ENCODE measurements at places on chromosomes 7 and 10.

- DNase-seq: no peak
Observed at GRCh38 chr10:35493196-35494118, 111.7 kb upstream of the GJD4 start.

DNA sequence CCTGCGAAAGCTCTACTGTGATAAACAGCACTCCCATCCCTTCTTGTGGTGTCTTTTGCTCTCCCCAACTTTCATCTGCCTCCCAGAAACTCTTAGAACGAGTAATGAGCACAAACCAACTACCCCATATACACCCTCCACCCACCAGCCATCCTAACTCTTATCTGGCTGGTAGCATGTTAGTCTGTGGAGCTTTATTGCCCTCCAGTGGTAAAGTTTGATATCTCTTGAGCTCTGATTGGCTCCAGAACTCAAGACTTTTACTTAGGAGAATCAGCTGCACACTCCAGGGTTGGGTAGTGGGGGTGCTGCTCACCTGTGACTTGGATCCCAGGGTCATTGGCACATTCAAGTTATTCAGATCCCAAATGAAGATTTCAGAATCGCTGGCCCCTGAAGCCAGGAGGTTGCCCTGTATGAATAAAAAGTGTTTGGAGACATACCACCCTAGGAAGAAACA, 10.9 kb downstream of the SEC31B start:
- no peak for DNase-seq

DNA sequence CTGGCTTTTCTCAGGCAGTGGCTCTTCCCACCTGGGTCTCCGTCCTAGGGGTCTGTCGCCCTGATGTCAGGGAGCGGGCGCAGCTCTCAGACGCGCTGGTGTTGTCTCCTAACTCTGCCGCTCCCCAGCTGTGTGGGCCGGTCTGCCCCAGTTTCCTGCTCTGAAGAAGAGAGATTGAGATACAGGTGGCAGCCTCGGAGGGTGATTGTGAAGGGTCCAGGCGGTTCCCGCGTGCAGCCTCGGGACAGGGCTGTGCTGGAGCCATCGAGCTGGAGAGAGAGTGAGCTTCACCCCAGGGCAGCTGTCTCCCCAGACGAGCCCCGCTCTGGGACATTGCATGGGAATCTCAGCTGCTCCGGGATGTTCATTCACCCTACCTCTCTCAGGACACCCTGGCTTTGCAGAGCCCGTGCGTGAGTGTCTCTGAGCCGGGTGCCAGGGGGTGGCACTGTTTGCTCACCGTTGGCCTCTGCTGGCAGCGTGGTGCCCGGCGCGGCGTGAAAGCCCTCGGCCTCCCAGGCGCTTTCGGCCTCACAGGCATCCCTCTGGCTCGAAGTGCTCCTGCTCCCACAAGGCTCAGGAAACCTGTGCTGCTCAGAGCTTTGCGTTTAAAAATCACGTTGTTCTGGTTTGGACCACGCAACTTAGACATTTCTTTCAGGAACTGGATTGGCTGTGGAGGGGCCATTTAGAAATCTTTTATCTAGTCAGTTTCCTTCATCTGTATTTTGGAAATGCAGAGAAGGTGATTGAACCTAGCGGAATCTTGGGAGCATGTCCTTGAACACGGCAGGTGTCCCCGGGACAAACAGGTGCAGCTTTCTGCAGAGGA, 33.8 kb upstream of the ZFAND2A start:
- peak; percentile 17 for DNase-seq

DNA sequence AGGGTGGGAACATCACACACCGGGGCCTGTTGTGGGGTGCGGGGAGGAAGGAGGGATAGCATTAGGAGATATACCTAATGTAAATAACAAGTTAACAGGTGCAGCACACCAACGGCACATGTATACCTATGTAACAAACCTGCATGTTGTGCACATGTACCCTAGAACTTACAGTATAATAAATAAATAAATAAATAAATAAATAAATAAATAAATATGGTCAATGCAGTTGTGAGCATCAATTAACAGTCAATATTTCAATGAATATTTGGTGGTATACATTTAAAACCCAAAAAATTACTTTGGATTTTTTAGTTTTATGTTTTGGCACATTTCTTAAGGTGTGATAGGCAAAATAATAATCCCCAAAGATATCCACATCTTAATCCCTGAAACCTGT, 15.6 kb downstream of the TRDMT1 start:
- no peak for DNase-seq

DNA sequence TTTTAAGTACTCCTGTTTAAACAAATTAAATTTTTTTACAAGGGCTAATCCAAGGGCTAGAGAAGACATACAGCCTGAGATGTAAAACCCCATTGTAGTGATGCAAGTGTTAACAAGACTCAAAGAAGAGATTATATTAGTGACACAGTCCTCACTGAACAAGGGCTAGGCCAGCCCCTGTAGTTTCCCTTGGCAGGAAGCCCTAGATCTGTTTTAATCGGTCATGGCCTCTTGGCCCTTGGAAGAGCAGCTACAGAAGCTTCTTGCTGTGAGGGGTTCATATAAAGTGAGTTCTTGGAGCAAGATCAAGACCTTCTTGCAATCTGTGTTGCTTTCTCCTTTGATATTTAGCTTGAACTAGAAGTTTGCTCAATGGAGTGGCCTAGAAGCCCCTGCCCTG, 1339.4 kb downstream of the XPNPEP1 start:
- DNase-seq: no peak

DNA sequence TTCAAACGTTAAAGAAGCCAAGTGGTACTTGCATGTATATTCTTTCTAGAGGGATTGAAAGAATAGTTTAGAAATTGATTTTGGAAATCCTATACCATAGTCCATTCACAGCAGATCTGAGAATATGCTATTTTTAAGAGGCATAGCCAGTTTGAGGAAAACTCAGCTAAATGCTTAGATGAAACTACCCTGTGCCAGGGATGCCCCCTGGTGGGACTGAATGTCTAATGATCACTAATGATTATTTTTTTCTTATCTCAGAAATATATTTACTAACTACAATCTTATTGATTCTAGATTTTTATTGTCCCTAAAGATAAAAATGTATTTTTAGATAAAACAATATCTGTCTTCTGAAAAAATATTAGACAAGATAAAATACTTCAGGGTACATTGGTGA, 844.9 kb upstream of the PHF14 start:
- no peak for DNase-seq

GRCh38 chr7:12851841-12852240, 164.4 kb downstream of the ARL4A start:
- no peak for DNase-seq

DNA sequence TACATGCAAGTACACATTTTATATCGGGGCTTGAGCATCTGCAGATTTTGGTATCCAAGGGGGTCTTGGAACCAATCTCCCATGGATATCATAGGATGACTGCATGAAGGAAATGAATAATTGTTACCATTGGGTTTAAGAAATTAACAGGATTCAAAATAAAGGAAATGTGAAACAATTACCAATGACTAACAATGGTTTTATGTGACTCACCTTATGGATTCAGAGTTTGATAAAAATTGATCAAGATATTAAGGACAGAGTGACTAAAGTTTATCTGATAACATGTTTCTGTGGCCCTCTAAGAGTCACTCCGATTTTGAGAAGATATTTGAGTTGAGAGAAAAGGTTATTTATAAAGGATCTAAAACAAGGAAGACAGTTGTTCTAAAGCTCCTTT, 93.0 kb upstream of the ODAD2 start:
- no peak for DNase-seq

GRCh38 chr10:133199488-133199885, 30.5 kb upstream of the UTF1 start:
- no peak for DNase-seq

DNA sequence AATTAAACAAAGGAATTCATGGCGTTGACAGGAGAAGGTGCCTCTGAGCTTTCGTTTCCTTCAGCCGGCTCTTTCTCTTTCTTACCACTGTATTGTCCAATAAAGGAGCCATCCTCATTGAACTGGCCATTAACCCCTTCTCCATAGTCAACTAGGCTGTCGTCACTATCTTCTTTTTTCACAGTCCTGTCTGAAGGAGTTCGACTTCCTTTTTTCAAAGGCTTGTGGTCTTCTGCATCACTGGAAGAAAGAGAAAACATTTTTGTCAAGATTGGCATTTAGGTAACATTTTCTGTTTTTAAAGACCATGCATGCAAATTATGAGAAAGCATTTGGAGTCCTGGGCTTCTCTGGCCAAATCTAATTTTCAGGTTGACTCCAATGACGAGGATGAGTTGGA, 19.7 kb upstream of the LAMB4 start:
- DNase-seq: no peak

GRCh38 chr10:75291805-75292204, 56.0 kb upstream of the COMTD1 start:
- no peak for DNase-seq

- DNase-seq: no peak
Observed at GRCh38 chr10:1366811-1367425, 310.7 kb downstream of the WDR37 start.

- DNase-seq: no peak
Observed at GRCh38 chr10:116765648-116766081, 23.3 kb upstream of the HSPA12A start.

- DNase-seq: no peak
Observed at GRCh38 chr10:106284802-106285587, 879.5 kb downstream of the SORCS1 start.

GRCh38 chr7:108407676-108408075, 48.6 kb downstream of the NRCAM start:
- DNase-seq: no peak

DNA sequence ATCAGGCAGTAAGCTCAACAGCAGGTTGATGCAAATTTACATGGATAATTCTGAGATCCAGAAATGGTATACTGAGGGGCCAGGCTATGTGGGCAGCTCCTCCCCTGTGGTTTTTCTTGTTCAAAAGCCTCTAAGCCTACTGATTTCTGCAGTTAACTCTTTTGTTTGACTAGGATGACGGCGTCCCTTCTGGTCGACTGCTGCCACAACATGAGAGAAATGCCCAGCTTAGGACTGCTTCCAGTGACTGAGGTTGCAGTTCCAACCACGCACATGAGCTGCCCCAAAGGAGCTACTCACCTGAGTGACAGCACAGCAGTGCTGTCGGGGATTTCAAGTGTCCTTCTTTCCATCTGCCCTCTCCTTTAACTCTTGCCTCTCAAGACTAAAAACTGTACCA, 973.0 kb upstream of the GHITM start:
- no peak for DNase-seq

- DNase-seq: no peak
Observed at GRCh38 chr7:98584830-98585229, 32.3 kb upstream of the NPTX2 start.

- DNase-seq: no peak
Observed at GRCh38 chr10:117201826-117202225, 4.5 kb downstream of the KCNK18 start.

DNA sequence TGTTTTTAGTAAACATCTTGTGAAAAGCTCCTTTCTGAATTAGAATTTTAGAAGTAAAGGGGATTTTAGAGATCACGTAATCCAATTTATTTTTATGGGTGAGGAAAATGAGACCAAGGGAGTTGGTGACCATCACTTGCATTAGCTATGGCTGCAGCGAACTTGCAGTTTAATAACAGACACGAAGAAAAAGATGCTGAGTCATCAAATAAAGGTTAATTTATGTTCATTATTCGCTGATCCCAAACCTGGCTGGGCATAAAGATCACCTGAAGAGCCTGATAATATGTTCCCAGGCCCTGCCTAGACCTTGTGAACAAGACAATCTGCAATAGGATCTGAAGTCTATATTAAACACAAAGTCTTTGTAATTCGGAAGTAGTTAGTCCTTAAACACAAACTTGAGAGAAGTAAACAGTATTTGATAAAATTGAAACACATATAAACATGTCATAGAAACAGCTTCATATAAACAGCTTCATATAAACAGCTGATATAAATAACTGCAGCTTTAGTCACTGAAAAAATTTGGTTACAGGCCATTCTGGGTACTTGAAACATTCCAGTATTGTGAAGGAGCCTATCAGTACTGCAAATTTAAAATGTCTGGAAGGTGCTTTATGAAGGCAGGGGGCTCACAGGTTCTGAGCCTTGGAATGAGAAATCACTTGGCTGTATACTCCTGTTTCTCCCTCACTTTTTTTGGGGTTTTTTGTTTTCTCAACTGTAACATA, 16.5 kb downstream of the GPR158 start:
- DNase-seq: no peak

DNA sequence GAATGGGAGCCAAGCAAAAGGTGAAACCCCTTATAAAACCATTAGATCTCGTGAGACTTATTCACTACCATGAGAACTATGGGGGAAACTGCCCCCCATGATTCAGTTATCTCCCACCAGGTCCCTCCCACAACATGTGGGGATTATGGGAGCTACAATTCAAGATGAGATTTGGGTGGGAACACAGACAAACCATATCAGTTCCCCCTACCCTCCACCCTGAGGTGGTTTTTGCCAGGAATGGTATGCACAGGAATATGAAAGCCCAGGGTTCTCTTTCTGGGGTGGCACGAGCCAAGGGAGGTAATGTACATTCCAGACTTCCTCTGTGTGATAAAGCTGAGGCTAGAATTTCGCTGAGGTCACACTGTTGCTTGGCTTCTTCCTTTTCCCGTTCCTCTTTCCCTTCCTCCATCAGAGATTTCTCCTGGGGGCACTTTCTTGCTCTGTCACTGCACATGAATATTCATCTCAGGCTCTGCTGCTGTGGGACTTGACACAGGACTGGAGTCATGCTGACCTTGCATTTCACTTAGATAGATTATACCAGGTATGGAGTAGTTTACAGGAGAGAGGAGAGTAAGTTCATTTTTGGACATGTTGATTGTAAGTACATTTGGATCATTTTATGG, 347.0 kb upstream of the MTPN start:
- no peak for DNase-seq

DNA sequence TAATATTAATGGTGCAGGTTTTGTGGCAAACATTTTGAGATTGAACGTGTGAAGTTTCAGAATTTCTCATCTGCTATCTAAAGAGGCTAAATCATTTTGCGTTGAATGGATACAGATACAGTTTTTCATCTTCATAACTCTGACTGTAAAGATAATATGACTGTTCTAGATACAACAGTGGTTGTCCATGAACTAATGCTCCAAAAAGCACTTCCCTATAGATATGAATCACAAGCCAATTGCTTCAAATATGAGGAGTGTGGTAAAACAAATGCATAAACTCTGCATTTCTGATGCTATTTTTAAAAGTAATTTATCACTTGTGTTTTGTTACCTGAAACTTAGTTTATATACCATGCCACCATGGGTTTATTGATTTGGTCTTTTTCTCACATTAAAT, 750.1 kb downstream of the MAGI2 start:
- no peak for DNase-seq

All from stimulated activated CD8-positive, alpha-beta memory T cell treated with anti-CD3 and anti-CD28 coated beads, Interleukin-7, amount 100 ng/mL, for 1 hour (primary cell).